ENCODE measurements at places on chromosomes 12 and 14.
A peak's percentile ranks its signal among the peaks of the same experiment; 100 is the strongest.

DNA sequence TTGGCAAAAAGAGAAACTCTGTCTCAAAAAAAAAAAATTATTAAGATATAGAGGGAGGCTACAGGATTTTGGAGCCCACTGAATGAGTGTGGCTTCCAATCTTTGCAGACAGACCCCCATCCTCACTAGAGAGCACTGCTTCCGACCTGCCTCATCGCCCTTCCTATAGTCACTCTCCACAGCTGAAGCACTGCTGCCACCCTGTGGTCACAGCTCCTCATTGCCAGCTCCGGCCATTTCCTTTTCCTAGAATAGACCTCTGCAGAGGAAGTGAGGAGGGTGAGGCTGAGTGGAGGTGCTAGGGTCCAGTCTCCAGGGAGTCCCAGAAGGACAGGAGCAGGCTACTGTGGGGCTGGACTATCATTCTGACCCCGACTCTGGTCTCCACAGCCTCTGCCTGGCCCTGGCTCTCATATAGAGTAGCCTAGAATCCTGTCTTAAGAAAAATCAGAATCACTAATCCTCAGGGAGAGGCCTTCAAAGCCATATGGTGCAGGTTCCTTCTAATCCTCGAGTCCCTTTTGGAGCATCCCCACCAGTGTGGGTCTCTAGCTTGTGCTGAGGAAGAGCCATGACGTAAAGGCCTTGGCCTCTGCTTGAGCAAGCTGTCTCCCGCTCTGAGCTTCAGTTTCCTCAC is 1.4 kb upstream of the NPFF start:
- DNase-seq, result peak; percentile 77

- no peak for DNase-seq
Observed at GRCh38 chr14:55951341-55952206, 166.6 kb upstream of the PELI2 start.

DNA sequence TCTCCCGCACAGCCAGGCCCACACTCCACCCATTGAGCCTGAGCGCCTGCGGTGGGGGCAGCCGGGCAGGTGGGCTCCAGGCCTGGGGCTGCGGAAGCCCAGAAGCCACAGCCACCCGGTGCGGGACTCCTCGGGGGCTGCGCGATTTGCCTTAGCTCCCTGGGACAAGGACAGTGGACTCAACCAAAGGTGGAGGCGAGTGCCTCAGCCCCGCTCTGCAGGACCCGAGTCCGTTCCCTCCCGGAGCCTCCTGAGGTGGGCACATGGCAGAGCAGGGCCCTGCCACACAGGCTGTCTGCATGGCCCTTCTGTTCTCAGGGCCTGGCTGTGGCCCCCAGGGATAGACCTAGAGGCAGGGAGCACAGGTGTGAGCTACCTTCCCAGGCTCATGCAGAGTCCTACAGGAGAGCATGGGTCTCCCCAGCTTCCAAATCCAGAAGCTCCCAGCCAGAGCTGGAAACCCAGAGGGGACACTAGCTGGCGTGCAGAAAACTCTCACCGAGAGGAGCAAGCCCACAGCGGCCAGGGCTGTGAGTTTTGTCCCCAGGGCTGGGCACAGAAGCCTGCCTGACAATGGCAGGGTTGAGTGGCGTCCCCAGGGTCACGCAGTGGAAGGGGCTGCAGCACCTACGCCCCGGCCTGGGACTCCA is 22.2 kb upstream of the LRTM2 start:
- no peak for DNase-seq

GRCh38 chr14:99234961-99235571 is 36.9 kb downstream of the BCL11B start:
- peak; percentile 37 for DNase-seq

GRCh38 chr14:65832431-65833266 is 420.1 kb downstream of the FUT8 start:
- DNase-seq, result peak; percentile 33

GRCh38 chr14:90398315-90398839 is 1.5 kb downstream of the CALM1 start:
- DNase-seq, result peak; percentile 46

DNA sequence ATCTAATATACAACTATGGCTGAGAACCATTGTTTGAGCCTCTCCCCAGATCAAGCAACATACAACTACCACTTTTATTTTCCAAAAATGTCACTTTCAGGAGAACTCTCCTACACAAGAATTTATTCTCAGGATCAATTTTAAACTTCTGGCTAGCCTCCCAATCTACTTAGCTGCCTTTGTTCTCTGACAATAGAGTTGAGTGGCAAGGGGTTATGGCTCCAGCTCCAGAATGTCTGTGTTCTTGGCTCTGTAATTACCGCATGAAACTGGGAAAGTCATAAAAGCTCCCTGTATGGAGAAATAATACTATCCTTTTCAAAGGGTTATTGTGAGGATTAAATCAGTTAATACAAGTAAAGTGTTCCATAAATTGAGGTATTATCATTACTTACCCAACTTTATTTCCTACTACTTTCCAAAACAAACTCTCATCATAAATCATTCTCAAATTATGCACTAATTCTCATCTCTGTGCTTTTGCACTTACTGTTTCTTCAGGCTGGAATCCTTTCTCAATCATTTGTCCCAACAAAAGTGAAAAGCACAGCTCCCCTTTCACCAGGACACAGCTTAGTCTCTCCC is 121.9 kb downstream of the GARIN6 start:
- no peak for DNase-seq

- DNase-seq, result peak; percentile 44
Observed at GRCh38 chr14:66624336-66624937, 116.5 kb downstream of the GPHN start.

- no peak for DNase-seq
Observed at GRCh38 chr12:2973566-2973965, 14.4 kb downstream of the TEAD4 start.

GRCh38 chr14:68140076-68140741 is 320.6 kb downstream of the RAD51B start:
- peak; percentile 91 for DNase-seq

GRCh38 chr12:92197815-92198214 is 52.2 kb upstream of the BTG1 start:
- no peak for DNase-seq

GRCh38 chr12:111529424-111530368 is 69.4 kb downstream of the ATXN2 start:
- peak; percentile 71 for DNase-seq

- no peak for DNase-seq
Observed at GRCh38 chr14:35474323-35474722, 59.6 kb upstream of the INSM2 start.

- DNase-seq, result no peak
Observed at GRCh38 chr12:103392722-103393121, 103.0 kb downstream of the C12orf42 start.

DNA sequence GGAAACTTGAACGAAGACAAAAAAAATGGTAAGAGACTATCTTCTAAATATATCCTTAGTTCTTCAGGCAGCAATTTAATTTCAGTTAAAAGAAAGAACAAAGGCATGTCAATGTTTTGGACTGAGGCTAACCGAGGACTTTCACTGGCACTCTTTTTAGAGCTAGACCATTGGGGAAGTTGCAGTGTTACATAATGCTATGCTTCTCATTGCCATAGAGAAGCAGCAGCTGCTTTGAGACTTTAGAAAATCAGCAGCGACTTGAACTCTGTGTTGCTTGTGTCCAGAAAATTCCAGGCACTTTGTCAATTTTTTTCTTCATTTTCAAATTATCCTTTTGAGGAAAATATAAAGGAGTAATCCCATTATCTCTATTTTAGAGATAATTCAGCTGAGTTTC is 964.2 kb downstream of the NRXN3 start:
- no peak for DNase-seq

GRCh38 chr12:67086116-67086515 is 183.0 kb upstream of the CAND1 start:
- no peak for DNase-seq

GRCh38 chr14:62253171-62253570 is 491.0 kb downstream of the SNAPC1 start:
- DNase-seq, result no peak

GRCh38 chr14:85159726-85160125 is 370.2 kb upstream of the FLRT2 start:
- no peak for DNase-seq

- DNase-seq, result no peak
Observed at GRCh38 chr12:64665514-64665913, 55.2 kb downstream of the RASSF3 start.

DNA sequence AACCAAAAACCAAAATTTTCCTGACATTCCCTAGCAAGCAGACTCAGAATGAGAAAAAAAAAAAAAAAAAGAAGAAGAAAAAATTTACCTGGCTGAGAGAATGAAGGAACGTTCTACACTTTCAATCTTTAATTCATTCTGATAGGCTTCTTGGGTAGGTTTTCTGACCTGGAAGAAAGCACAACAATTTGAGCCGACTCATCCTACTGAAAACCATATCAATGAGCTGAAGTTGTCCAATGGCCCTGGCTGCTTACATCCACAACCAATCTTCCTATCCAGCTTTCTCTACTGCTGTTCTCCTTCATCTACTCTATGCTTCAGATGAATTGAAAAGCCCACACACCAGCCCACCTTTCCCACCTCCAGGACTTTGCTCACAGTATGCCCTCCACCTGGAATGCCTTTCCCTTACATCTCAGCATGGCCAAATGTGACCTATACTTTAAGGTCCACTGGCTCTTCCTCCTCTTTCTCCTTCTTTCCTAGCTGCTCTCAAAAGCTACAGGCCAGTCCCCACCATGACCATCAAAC is 31.6 kb upstream of the NR2C1 start:
- no peak for DNase-seq

- peak; percentile 85 for DNase-seq
Observed at GRCh38 chr12:89016970-89017778, 335.1 kb downstream of the DUSP6 start.

DNA sequence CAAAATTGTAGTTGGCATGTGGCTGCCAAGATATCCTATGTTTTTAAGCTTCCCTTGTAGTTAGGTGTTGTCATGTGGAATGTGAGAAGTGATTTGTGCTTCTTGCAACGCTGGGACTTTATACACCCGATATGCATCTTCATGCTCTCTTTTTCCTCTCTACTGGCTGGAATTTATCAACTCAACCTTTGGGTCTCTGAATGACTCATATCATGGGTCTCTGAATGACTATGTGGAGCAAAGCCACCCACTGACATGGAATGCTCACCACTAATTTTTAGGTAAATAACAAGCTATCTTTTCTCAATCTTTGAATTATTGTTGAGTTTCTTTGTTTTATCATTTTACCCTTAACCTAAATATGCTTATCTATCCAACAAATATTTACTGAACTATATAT is 144.6 kb downstream of the ATP23 start:
- peak; percentile 38 for DNase-seq

DNA sequence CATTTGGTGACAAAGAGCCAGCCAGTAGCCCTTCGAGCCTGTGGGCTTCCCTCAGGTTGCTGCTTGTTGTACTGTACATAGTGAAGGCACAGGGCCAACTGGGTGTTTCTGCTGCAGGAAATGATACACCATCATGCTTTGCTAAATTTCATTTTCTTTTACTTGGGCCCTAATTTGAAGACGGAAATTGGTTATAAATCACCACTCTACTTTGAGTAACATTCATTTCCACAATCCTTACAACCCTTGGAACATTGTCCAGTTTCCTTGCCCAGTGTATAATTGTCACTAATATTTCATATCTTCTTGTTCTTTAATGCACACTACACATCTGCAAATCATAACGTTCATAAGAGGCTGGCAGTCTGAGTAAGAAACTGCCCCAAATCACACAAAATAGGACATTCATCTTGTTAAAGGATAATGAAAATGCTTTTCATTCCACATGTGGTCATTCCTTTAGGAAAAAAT is 30.2 kb downstream of the MSRB3 start:
- no peak for DNase-seq

GRCh38 chr14:105281371-105282097 is 19.3 kb downstream of the BRF1 start:
- peak; percentile 82 for DNase-seq

DNA sequence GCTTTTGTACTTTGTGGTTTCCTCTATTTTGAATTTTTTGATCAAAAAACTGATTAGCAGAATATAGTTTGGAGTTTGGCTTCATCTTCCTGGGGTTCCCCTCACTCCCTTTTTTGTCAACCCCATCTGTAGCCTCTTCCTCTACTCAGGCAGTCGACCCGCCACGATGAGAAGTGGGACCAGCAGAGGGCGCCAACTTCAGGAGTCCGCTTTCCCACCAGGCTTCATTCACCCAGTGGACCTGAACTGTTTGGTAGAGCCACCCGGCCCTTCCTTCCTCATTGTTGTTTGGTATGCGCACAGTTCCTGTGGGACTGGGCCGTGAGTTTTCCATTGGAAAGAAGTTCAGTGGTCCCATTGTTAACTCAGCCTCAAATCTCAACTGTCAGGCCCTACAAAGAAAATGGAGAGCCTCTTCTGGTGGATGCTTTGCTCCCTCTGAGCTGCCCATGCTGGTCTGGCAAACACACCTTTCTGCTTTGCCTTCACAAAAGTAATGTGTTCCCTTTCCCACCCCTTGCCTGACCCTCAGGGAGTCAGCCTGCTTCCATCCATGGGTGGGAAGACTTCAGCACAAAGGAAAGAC is 21.7 kb downstream of the TMBIM6 start:
- DNase-seq, result peak; percentile 71

DNA sequence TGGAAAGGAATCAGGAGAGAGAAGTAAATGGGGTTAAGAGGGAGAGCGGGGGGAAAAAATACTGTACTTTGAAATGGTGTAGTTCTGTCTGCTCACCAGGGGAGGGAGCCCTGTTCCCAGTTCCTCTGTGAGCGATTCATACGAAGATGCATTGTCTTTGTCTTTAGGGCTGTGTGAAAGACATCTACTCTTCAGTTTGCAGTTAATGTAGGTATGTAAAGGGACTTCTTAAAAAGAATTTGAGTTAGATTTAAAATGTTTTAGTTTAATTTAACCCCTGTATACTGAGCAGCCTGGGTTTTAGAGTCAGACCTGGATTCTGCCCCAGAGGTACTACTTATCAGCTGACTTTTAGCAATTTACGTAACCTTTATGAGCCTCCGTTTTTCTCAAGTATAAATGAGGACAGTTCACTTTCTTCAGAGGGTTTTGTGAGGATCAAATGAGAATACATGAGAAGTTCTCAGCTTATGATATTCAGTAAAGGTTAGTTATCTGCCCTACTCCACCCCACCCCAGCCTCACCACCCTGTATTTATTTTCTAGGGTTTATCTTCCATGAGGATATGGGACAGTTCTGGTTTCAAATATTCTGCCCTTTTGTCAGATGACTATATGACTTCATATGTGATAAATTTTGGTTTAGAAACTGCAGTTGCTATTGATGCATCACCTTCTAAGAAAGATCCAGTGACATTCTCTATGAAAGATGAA is 82.5 kb upstream of the EVL start:
- DNase-seq, result no peak

GRCh38 chr12:28374556-28374955 is 184.3 kb downstream of the CCDC91 start:
- peak; percentile 5 for DNase-seq

- DNase-seq, result no peak
Observed at GRCh38 chr14:59582161-59582560, 5.5 kb upstream of the CCDC175 start.

- peak; percentile 5 for DNase-seq
Observed at GRCh38 chr12:109153821-109154441, 37.5 kb downstream of the ACACB start.
